ENCODE measurements at places on chromosomes 2 and 18.

DNA sequence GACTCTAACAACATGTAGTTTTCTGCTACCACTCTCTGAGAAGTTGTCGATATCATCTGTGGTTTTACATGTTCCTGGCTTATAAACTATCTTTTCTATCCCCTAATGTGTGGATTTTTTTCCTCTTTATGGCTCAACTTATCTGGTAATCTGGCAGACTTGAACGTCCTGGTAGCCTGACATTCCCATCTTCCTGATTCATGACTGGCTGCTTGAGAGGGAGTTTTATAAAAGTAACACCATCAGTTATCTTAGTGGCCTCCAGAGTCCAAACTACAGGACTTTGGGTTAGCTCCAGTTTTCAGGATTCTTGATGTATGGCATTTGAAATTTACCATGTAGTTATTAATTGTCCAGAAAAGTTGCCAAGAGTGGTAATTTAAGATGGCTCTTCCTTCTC, 174.0 kb upstream of the GULP1 start:
- no peak for DNase-seq

DNA sequence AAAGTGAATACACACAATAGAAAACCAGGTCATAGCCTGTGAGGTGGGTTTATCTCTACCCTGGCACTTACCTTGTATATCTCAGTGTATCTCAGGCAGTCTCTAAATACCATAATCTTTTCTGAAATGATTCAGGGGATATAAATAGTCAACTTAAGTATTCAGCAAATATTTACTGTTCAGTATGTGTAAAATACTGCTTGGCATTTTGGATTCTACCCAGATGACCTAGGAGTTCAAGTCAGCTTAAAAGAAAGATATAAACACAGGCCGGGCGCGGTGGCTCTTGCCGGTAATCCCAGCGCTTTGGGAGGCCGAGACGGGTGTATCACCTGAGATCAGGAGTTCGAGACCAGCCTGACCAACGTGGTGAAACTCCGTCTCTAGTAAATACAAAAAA, 23.8 kb downstream of the GRHL1 start:
- DNase-seq, result no peak

DNA sequence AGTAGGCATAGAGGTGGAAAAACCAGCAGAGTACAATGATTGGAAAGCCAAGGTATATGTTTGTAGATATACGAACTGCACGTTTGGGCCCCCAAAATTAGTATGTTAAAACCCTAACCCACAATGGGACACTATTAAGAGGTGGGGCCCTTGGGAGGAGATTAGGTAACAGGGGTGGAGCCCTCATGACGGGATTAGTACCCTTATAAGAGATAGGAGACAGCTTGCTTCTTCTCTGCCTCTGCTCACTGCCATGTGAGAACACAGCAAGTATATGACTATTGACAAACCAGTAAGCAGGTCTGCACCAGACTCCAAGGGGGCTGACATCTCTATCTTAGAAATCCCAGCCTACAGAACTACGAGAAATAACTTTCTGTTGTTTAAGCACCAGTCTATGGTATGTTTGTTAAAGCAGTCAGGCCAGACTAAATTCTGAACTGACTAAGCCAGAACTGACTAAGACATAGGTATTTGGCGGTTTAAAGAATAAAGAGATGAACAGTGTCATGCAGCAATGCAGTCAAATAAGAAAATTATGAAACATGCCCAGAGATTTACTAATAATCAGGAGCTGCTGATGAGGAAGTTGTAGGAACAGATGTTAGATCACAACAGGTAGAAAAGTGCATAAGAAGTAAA, 182.9 kb downstream of the DYM start:
- no peak for DNase-seq

GRCh38 chr18:49853436-49853835, 40.1 kb upstream of the ACAA2 start:
- no peak for DNase-seq

DNA sequence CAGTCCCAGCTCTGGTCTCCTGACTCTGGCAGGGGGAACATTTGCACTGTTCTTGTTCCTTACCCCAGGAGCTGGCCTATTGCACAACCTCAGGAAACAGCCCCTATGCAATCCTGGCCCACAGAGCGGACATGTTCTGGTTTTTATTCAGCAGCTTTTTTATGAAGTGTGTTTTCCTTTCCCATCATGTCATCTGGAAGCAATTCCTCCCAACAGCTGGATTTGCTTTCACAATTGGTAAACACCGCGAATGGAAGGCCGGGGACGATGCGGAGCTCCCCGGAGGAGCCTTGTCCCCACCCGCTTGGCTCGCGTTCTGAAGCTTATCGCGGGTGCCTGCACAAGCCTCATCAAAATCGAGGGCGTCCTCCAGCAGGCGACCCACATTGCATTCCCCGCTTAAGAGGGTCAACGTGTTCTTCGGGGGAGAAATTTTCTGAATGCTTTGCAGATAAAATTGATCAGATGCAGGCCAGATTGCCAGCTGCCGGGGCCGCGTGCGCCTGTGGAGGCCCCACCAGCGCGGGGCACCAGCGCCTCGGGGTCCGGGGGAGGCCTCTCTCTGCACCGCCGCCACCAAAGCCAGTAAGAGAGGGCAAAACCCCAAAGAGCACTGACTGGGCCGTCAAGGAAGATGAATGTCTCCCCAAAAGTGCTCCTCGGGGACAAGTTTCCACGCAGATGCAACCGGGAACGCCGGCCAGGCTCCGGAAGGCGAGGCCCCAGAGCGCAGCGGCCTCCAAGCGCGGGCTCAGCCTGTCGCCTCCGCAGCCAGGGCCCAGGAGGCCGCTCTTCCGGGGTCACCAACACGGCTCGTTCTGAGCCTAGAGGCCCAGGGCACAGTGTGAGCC, 60.3 kb upstream of the SP3 start:
- no peak for DNase-seq

DNA sequence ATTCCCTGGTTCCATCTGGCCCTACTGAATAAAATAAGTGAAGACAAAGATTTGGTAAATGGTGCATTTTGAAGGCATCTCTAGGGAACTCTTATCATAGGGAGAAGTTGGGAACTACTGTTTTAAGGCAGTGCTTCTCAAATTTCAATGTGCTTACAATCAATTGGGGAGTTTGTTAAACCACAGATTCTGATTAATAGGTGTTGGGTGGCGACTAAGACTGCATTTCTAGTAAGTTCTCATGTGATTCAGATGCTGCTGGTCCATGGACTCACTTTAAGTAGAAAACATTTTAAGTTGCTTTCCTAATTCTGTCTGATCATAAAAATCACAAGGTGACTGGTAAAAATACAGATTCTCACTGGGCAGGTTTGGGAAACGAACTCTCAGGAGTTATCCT, 14.6 kb downstream of the FARSB start:
- DNase-seq, result no peak

GRCh38 chr18:49668574-49669275, 106.9 kb downstream of the LIPG start:
- DNase-seq, result no peak

DNA sequence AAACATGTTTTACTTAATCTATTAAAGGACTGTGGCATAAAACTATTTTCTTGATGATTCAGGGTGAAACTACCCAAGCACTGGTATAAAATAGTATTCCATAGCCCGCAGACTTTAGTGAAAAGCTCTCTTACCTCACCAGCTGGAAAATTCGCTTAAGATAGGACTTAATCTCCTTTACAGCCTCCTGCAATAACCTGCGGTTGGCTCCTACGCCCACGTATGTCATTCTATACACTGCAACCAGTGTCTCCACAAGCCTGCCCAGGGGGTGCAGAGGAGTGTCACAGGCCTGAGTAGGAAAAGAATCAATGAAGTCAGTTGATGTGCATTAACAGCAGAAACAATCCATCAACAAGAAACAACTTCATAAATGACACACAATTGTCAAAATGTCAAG, 11.3 kb upstream of the MPP4 start:
- no peak for DNase-seq

DNA sequence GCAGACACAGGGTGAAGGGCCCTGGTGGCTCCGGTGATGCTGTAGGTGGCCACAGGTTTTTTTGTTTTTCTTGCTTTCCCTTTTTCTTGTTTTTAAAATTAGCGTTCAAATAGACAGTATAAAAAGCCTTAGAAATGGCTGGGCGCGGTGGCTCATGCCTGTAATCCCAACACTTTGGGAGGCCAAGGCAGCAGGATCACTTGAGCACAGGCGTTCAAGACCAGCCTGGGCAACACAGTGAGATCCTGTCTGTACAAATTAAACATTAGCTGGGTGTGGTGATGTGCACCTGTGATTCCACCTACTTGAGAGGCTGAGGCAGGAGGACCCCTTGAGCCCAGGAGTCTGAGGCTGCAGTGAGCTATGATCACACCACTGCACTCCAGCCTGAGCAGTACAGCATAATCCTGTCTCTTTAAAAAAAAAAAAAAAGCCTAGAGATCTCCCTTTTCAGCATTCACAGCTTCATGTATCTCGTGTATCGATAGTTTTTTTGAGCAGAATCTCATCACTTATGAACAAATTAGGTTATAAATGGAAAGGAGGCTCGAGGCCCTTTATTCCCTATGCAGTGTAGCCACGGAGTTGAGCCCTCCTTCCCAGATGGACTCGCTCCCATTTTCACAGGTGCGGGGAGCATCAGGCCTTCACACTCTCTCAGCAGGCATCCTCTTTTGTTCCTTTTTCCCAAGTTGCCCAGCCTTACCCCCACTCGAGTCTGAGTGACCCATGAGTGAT, 50.8 kb downstream of the EMILIN2 start:
- DNase-seq, result no peak

DNA sequence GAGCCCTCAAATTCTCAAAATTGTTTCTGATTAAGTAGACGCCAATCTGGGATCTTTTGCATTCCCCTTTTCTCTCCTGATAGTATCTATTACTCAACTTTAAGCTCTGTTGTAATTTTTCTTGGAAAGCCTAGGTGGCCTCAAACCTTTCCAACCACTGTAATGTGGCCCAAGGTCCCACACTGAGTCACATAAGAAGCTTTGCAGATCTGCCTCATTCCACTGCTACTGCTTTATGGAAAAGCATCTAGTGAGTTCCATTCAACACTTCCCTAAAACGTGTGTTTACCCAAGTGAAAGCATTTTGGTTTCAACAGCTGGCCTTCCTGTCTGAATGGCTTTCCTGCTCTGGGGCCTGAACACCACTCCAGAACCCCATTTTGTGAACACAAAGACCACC, 493.6 kb upstream of the SPHKAP start:
- no peak for DNase-seq

DNA sequence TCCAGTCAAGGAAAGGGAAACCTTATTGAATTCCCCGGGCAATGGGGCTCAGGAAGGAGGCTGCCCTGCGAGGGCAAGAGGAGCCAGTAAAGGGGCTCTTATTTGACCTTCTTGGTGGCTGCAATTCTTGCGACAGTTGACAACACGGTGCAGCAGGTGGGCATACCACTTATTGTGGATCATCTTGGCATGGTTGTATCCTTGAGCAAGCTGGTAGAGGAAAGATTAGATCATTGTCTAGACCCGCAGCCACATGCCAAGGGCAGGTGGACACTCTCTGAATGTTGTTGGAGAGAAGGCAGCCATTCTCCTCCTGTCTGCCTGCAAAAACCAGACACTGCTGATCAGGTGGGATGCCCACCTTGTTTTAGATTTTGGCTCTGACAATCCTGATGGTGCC, 170.2 kb upstream of the CHST9 start:
- DNase-seq, result no peak

- no peak for DNase-seq
Measured at GRCh38 chr2:43944915-43945314, 50.9 kb downstream of the LRPPRC start.
